Activated naive CD4-positive, alpha-beta T cell treated with anti-CD3 and anti-CD28 coated beads, Interleukin-2, amount 50 U/mL, for 72 hours (primary cell): ENCODE measurements at places on chromosomes 1 and 21.

- DNase-seq = peak; percentile 54
Measured at GRCh38 chr1:43147625-43148327, 24.3 kb downstream of the EBNA1BP2 start.

- DNase-seq = no peak
Measured at GRCh38 chr1:213374369-213374768, 323.3 kb downstream of the RPS6KC1 start.

GRCh38 chr1:96220651-96221050 lies 500.9 kb upstream of the PTBP2 start:
- no peak for DNase-seq

DNA sequence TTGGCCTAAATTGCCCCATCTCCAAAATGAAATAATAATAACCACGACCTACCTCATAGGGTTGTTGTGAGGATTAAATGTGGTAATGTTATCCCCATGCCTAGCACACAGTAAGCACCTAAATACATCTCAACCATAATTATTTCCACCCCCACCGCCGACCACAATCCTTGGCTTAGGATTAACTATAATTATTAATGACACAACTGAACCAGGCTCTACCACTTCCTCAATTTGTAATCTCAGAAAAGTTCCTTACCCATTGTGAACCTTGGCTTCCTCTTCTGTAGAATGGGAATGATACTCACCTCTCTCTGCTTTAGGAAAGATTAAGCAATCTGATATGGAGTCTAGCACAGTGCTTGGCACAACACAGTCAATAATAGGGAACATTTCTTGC lies 44.3 kb upstream of the TACSTD2 start:
- no peak for DNase-seq

DNA sequence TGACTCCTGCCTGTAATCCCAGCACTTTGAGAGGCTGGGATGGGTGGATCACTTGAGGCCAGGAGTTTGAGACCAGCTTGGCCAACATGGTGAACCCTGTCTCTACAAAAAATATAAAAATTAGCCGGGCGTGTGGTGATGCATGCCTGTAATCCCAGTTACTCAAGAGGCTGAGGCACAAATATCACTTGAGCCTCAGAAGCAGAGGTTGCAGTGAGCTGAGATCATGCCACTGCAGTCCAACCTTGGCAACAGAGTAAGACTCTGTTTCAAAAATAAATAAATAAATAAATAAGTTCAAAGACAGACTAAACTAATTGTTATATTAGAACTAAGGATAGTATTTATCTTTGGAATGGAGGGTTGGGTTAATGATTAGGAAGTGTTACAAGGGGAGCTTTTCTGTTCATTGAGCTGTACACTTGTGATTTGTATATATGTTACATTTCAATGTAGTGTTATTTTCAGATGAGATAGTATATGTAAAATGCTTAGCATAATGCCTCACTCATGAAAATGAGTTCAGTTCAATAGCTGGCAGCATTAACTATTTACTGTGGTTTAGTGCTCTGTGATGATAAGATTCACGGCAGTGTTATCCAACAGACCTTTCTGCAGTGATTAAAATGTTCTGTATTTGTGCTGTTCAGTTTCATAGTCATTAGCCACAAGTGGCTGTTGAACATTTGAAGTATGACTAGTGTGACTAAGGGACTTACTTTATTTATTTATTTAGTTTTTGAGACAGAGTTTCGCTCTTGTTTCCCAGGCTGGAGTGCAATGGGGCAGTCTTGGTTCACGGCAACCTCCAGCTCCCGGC lies 47.7 kb downstream of the OSBPL9 start:
- DNase-seq = no peak

- no peak for DNase-seq
Measured at GRCh38 chr1:41357451-41358101, 3.7 kb upstream of the FOXO6 start.
